ENCODE measurements at places on chromosomes 2 and 18.

DNA sequence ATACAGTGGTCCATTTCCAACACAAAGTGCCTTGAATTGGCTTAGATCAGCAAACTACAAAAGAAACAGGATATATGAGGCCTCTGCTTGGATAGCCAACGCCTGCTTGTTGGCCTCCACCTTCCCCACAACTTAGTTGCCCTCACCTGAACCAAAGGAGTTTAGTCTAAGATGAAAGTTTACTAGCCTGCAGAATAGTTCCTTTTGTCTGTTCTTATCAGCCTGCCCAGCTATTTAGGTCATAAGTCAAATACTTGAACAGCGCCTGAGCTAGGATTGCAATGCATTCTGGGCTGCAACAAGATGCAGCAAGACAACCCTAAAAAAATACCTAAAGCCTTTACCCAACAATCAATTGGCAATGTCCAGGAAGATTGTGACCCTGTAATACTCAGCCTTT is 13.1 kb upstream of the EPG5 start:
- DNase-seq: no peak

DNA sequence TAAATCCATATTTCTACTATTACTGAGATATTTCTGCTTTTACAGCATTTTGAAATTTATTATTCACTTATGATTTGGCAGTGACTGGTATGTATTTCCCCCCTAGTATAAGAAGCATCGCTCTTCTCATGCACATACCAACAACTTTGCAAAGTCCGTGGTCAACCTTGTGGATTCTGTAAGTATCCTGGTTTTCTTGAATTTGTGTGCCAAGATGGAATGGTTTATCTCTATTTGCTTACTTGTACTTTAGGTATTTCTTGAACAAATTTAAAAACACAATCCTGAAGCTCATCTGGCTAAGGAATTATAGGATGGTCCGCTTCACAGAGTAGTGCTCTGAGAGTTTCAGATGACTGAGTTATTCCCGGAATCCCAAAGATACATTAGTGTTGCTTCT is 85.0 kb upstream of the FAM237A start:
- no peak for DNase-seq

GRCh38 chr2:20013126-20013849 is 820 bp upstream of the MATN3 start:
- no peak for DNase-seq

GRCh38 chr2:11123856-11124759 is 31.2 kb upstream of the SLC66A3 start:
- no peak for DNase-seq

DNA sequence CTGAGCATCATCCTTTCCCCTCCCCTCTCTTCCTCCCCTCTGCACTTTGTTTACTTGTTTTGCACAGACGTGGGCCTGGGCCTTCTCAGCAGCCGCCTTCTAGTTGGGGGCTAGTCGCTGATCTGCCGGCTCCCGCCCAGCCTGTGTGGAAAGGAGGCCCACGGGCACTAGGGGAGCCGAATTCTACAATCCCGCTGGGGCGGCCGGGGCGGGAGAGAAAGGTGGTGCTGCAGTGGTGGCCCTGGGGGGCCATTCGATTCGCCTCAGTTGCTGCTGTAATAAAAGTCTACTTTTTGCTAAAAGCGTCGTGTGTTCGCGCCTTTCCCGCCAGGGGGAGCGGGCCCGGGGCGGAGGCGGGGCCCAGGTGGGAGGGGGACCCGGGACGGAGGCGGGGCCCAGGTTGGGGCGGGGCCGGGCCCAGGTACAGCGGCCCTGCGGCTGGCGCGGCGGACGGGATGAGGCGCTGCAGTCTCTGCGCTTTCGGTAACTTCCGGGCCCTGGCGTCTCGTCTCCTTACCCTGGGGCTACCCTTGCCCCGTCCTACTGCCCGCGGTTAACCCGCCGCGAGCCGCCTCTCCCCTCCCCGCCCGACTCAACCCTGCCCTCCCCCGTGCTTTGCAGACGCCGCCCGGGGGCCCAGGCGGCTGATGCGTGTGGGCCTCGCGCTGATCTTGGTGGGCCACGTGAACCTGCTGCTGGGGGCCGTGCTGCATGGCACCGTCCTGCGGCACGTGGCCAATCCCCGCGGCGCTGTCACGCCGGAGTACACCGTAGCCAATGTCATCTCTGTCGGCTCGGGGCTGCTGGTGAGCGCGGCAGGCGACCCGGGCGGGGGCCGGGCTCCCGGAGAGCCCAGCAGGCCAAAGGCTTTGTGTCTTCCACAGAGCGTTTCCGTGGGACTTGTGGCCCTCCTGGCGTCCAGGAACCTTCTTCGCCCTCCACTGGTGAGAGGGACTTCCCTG is at the start of gene KRTCAP3:
KRTCAP3 (plus strand) TSS at position 424 of the 962 bp plus-strand sequence; CDS start at position 456, 32 bp downstream.
- DNase-seq: peak; percentile 28

DNA sequence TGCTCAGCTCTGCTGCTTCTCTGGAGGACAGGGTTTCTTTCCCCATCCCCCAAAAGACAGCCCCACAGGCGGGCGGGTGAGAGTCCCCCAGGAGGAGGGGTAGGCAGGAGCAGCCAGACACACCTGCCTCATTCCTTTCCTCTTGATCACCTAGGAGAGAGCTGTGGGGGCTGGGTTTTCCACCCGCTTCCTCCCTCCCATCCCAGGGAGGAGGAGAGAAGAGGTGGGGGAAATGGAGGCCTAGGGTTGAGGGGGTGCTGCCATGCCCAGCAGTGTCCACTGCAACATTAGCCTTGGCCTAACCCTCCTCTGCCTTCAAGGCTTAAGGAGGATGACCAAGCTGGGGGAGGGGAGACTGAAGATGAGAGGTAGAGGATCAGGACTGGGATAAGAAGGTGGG is 14.7 kb downstream of the WNT10A start:
- DNase-seq: no peak
